ENCODE measurements at places on chromosomes 4 and X. TPM values are rescaled to one million over a fixed set of nuclear protein-coding genes. Genes with fewer than 3 reads are reported as not detected.
A peak's percentile ranks its signal among the peaks of the same experiment; 100 is the strongest.

The SLC25A4 gene
- 44.7 TPM for total RNA-seq

The CENPU gene
- 18.0 TPM for total RNA-seq

The CYBB gene
- total RNA-seq = 0.61 TPM

The DKC1 gene
- total RNA-seq = 46.8 TPM

The HS3ST1 gene
- total RNA-seq = 1.7 TPM

The CXCL13 gene
- total RNA-seq = not detected

The XK gene
- 7.4 TPM for total RNA-seq

The VGLL1 gene
- not detected for total RNA-seq

The LRRC66 gene
- total RNA-seq = 1.5 TPM

The LUZP4 gene
- total RNA-seq = not detected

GRCh38 chr4:6380746-6381410 is 91.5 kb downstream of the PPP2R2C start:
- no peak for DNase-seq

GRCh38 chrX:132615391-132616131 is 126.7 kb upstream of the MBNL3 start:
- peak; percentile 34 for DNase-seq

DNA sequence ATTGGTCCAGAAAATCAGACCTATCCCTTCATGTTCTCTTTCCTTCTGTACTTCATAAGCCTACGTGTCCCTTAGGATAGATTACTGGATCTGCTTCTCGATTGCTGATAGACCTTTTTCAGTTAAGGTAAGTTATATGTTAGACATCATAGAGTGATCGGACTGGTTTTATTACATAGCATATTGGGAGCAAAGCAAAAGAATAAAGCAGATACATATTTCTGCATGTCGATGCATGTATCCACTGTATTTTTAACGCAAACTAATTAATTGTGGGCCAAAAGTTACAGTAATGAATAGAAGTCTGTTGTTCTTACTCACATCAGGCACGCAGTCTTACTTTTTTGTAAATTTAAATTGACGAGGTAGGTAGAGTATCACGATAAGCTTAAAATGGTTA is 106.4 kb downstream of the SLIT2 start:
- DNase-seq = no peak

DNA sequence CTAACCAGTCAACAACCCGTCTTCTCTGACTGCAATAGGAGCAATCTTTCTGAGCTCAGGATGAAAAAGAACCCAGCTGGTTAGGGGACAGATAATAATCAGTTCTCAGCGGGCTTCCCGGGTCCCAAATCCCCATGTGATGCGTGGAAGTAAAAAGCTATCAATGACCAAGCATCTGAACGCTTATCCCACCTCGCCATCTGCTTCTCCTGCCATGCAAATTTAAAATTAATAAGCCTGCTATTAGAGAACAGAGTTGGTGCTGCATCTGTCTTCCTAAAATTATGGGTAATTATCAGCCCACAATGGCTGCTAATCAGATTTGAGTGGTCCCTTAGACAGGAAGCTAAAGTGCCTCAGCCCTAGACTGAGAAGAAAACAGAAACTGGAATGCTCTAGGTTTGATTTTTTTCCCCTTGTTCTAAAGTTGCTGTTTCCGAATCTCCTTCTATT is 37.5 kb downstream of the AFAP1 start:
- peak; percentile 57 for DNase-seq

- DNase-seq = no peak
Observed at GRCh38 chrX:121161501-121161933, 114.1 kb downstream of the GLUD2 start.

GRCh38 chr4:169398316-169398715 is 127.6 kb upstream of the SH3RF1 start:
- DNase-seq = no peak

- DNase-seq = no peak
Observed at GRCh38 chr4:180437601-180438000, 1805.6 kb upstream of the TENM3 start.

GRCh38 chr4:186514271-186514950 is 41.0 kb downstream of the MTNR1A start:
- DNase-seq = no peak

- DNase-seq = no peak
Observed at GRCh38 chrX:73765776-73766430, 202.9 kb downstream of the CHIC1 start.

DNA sequence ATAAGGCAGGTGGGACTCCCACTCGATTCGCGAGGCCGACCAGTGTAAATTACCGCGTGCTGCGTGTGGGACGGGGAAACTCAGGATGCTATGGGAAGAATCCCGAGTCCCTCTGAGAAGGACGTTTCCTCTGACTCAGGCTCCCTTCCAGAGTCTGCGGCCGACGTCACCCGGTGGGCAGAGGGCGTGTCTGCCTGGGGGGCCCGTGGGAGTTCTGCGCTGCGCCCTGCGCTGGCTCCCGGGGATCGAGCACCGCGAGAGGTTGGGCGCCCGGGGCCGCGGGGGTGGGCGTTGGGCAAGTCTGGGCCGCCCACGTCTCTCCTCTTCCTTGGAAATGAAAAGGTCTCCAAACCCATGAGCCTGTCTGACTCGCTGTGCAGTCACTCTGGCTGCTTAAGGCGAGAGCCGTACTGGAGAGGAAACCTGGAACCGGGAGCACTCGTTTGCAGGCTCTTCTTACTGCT is 568 bp downstream of the NIPAL1 start:
- peak; percentile 61 for DNase-seq

DNA sequence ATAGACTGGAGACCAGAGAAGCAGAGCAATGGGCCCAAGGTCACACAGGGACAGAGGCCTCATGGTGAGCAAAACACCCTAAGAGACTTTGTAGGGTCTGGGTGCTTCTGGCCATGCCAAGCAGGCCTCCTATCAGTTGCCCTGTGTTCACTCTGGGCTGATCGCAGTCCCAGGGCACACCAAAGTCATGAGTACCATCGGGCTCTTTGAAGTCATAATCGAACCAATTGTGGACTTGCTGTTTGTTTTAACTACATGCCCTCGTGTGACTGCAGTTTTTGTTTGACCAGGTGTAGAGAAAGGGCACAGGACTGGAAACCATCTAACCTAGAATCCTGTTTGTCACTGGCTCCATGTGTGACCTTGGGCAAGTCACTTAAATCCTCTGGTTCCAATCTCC is 172.5 kb upstream of the CPEB2 start:
- no peak for DNase-seq

- no peak for DNase-seq
Observed at GRCh38 chr4:52641854-52642563, 17.1 kb downstream of the USP46 start.

DNA sequence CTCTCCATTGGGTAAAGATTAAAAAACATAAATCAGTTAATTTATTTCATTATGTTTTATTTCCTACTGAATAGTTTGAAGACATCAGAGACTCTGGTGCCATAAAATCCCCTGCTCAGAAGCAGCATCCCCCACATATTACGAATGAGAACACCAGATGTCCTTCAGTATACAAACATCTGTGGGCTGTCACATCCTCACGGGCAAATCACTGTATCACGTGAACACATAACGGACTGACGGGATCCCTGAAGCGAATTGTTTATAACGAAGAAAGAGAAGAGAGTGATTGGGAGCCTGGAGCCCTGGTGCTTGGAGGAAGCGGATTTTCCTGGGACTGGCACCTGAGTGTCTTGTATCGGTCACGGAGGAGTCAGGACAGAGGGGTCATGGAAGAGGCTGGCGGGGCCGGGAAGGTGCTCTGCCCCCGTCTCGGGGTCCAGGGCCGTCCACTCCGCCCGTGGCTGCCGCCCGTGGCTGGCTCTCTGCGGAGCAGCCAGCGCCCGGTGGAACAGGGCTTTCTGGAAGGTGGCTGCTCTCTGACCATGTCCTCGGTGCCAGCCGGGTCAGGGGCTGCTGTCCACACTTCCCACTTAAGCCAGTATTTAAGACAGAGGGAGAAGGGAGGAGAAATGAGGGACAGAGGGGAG is 452.7 kb upstream of the FAT1 start:
- no peak for DNase-seq

DNA sequence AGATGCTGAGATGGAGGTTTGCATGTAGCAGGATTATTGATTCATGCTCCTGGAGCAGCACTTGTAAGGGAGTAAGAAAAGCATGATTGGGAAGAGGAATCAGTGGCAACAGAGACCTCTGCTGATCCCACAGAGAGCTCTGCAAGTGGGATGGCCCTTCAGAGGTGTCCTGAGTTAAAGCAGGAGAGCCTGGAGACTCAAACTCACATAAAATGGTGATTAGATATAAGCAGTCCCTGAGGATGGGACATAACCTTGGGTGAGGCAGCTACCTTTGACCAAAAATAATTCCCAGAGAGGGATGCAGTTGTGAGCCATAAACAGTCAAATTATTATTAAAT is 25.4 kb upstream of the BMPR1B start:
- DNase-seq = no peak

DNA sequence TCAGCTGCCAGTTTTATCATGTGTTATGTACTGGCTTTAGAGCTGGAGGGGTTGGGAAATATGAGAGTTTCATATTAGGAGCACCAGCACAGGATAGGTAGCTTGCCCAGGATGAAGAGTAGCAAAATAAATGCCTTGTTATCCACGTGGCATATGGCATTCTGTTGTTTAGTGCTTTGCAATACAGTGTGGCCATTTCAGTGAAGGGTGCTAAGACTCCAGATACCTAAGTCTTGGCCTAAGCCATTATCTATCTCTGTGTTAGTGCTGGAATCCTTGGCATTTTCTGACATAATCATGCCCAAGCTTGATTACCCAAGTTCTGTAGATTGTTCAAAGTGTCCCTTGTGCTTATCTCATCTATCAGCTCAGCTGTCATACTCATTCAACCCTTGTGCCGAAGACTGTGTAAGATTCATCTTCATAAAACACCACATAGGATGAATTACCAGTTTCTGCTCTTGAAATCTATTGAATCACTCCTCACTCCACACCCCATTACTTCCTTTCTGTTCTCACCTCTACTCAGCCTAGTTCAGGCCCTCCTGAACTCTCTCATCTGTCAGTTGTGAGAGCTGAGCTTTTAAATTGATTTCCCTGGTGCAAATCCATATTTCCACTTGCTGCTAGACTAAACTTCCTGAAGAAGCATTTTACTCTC is 73.5 kb downstream of the CLCN5 start:
- DNase-seq = no peak

DNA sequence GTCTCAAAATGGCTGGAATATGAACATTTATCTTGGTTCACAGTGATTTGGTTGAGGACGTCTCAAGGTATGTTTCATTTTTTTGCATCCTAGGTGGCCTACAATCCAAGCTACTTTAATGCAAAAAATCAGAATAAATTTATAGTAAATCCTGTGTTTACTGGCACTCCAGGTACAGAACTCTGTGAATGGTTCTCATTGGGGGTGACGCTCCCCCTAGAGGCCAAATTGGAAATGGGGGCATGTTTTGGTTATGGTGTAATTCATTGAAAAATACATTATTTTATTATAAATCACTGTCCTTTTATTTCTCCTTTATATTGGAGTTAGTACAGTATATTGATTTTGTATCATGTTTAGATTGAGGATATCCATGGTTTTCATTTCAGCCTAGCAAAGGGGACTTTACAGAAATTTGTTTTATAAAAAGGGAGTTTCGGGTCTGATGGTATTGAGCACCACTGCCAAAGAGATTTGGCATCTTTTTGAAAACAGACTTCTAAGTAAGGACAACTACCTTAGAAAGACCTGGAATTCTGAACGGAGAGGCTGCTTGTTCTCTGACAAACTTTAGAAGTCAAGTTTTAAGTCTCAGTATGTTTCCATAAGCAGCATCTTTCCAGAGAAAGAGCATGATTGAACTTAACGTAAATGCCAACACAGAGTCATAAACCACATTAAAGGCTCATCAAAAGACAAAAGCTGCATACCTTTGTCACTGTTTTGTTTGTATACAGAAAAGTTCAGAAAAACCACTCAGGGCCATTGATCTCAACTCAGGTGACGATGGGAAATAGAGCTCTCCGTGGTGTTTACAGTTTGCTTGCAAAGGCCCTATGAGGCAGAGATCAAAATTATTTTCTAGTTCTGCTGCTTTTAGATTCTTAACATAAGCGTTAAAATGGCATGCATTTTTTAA is 19.4 kb downstream of the MTM1 start:
- DNase-seq = peak; percentile 23

- no peak for DNase-seq
Observed at GRCh38 chr4:108117418-108118182, 51.1 kb downstream of the LEF1 start.

DNA sequence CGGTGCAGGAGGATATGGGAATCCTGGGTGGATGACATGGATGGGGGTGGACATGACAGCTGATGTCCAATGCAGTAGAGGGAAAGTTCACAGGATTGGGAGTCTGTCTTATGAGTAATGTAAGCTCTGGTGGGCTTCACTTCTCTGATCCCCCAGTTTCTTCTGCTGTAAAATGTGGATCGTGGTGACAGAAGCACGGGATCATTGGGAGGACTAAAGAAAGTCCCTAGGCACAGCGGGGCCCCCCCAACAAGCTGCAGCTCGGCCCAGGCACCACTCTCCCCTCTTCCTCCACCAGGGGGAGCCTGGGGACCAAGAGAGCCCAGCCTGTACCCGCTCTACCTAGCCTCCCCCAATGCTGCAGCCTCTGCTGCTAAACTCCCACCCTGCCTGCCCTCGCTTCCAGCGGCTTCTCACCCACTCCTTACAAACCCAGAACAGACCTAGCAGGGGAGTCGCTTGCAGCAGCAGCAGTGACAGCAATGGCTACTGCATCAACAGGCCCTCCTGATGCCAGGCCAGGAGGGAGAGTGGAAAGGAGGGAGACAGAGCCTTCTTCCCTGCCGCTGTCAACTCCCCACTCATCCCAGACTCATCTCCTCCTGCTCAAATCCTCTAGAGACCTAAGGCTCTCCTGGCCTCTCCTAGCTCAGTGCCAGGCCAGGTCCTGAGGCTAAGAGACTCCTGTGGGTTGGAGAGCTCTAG is 36.1 kb upstream of the IQSEC2 start:
- DNase-seq = peak; percentile 75

GRCh38 chr4:95231681-95232080 is 317.1 kb downstream of the UNC5C start:
- no peak for DNase-seq

DNA sequence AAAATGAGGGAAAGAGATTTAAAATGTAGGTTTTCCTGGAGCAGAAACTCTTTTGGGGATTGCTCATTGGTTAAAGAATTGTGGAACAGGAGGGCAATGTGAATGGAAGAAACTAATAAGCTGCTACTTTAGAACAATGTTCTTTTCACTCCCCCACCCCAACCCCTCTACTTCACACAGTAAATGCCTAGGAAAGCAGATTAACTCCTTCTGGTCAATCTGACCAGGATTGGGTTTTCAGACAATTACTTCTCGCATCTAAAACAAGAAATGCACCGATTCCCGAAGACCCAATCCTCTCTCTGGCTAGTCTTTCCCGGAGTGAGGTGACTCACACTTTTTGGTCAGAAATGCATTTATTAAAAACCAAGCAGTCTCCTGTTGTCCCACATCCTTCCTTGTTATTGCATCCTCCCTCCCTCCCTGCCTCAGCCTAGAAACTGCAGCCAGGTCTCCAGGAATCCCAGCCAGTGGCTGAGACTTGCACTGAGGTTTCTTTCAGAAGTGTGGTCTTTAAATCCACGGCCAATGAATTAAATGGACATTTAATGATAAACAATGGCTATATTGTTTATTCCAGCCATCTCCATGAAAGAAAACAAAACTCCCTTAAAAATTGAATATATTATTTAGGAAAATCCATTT is 21.4 kb downstream of the MFAP3L start:
- no peak for DNase-seq
